ENCODE measurements at places on chromosomes 2 and 18.

DNA sequence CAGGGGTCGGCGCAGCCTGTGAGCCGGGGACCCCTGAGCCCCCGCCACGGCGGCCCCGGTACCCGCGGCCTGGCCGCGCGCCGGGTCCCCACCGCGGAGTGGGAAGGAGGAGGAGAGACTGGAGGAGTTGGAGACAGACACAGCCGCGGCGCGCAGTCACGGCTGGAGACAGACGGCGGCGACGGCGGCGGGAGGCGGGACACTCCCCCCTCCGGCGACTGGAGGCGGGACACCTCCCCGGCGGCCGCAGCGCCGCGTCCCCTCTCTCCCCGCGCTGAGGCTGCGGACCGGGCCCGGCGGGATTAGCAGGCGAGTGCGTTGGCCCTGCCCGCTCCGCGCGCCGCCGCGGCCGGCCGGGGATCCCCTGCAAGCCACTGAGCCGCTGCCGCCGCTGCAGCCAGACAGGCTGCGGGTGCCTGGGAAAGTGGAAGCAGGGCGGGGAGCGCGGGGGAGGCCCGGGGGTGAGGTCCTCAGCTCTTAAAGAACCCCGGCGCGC is 1.0 kb upstream of the LDLRAD4 start:
- DNase-seq = peak; percentile 53

GRCh38 chr2:34875091-34875745 is 1276.1 kb upstream of the FAM98A start:
- no peak for DNase-seq

GRCh38 chr2:10911291-10912075 is at the start of gene KCNF1:
Gene KCNF1, plus strand, starts transcription at chr2:10911934. Its CDS starts 493 bp downstream, at chr2:10912427.
- DNase-seq = peak; percentile 81

DNA sequence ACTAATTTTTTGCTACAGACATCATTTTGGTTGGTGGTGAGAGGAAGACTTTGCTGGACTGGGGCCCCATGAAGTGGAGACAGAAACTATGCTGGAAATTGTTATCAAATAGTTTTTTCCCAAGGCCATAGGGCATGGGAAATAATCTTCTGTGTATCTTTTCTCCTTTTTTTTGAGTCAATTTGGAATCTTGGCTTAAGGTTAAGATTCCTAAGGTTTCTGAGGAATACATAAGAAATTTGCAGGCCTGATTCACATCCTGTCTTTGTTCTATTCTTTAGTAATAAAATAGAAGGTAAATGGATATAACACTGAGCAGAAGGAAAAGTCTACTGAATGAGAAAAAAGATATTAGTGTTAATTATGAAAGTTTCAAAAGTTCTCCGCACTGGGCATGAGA is 16.6 kb downstream of the SMC6 start:
- DNase-seq = no peak

- no peak for DNase-seq
Observed at GRCh38 chr2:232502511-232502910, 14.9 kb upstream of the ECEL1 start.

DNA sequence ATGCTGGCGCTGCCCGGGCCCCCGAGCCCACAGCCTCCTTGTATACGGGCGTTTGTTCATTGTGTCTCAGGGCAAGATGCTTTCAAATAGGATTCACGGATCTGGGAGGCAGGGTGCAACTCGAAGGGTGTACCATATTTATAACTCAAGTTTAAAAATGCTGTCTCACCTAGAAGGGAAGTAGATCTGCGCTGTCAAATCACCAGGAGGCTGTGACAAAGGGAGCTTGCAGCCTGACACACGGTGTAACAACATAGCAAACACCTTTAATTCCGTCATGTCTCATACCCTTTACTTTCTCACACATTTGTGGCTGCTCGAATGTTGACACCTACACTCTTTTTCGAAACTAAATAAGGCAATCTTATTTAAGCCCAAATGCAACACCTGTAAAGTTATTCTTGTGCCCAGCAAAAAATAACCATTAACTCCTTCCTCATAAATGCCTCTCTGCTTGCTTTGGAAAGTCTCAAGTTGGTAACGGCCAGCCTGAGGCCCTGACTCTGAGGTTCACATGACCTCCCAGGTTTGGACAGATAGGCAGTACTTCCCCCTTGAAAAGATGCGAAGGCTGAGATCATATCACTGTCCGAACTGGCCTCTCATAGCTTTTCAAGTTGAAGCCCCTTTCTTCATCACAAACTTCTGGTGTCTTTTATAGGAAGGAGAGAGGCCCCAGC is 11.6 kb downstream of the ZEB2 start:
- no peak for DNase-seq

- no peak for DNase-seq
Observed at GRCh38 chr2:123688231-123688940, 336.7 kb upstream of the CNTNAP5 start.

- DNase-seq = no peak
Observed at GRCh38 chr2:54062401-54062800, 53.0 kb upstream of the ACYP2 start.

DNA sequence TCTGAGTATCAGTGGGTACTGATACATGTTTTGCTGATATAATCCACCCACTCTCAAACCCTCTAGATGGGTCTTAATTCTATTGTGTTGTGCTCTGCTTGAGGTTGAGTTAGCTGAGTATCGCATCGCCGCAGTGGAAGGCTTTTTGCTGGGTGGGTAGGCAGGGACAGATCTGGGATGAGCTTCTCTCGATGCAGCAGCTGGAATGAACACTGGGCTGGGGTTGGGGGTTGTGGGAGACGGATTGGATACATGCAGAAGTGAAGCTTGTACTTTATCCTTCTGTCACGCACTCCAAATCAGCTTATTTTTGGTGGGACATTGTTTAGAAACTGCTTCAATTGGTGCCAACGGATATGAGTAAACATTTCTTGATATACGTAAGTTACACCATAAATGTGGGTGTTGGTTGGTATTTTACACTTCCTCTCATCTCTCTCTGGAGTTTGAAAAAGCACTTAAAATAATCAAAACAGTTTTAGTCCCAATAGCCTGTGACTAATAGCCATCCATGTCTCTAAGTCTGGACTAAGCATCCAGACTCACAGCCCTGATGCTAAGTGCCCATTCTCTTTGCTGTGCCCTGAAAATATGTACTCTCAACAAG is 107.1 kb downstream of the POLE4 start:
- no peak for DNase-seq

DNA sequence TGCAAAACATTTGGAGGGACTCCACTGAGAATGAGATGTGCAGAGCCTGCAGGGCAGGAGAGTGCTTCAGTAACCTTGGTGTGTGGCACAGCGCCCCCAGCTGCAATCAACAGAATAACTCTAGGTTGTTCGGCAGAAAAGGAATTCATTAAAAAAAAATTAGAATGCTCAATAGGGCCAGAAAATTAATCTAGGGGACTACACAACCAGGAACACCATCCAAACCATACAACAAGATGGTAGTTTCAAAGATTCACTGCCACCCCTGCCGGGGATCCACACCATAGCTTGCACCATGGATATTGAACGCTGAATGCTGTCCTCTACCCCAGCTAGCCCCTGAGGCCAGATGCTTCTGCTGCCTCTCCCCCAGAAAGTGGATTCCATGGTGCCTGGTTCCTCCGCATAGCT is 50.1 kb downstream of the THUMPD2 start:
- peak; percentile 34 for DNase-seq

DNA sequence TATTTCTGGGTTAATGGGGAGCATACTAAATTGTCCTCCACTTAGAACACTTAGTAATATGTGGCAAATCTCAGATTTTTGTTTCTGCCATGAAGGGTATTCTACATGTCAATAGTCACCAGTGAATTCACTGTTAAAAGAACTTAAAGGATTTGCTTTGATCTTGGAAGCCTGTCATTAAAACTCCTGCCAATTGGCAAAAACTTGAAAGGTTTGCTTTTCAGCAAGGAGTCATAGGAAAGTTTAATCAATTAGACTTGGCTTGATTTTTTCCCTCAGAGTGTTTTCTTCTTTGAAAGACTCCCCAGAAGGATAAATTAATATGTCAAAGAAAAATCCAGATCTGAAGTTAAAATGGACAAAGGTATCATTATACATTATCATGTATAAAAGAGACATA is 671.9 kb upstream of the PKDCC start:
- DNase-seq = no peak

DNA sequence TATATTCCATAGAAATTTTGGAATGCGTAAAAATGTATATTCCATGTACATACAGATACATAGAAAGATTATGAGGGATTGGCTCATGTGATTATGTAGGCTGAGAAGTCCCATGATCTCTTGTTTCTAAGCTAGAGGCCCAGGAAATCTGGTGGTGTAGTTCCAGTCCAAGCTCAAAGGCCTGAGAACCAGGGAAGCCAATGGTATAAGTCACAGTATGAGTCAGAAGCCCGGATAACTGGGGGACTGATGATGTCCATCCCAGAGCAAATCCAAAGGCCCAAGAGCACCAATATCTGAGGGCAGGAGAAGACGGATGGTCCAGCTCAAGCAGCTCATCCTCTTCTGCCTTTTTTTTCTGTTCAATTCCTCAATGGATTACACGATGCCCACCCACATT is 385.0 kb upstream of the KLHL29 start:
- no peak for DNase-seq

DNA sequence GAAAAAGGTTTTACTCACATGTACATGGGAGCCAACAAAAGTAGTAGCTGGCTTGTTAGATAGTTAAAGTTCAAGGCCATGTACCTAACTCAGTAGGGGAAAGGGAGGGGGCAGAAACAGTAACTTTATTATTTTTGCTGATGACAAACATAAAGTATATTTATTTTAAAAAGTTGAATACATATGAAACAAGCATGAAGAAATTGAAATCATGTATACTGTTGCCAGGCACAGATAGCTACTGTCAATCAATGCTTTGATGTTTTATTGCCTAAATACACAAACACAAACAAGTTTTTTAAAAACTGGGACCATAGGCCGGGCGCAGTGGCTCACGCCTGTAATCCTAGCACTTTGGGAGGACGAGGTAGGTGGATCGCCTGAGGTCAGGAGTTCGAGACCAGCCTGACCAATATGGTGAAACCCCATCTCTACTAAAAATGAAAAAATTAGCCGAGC is 7.6 kb upstream of the PSD4 start:
- DNase-seq = no peak
